ENCODE measurements at places on chromosomes 2 and 18.

GRCh38 chr2:233822101-233822771 lies 32.1 kb downstream of the HJURP start:
- no peak for DNase-seq

DNA sequence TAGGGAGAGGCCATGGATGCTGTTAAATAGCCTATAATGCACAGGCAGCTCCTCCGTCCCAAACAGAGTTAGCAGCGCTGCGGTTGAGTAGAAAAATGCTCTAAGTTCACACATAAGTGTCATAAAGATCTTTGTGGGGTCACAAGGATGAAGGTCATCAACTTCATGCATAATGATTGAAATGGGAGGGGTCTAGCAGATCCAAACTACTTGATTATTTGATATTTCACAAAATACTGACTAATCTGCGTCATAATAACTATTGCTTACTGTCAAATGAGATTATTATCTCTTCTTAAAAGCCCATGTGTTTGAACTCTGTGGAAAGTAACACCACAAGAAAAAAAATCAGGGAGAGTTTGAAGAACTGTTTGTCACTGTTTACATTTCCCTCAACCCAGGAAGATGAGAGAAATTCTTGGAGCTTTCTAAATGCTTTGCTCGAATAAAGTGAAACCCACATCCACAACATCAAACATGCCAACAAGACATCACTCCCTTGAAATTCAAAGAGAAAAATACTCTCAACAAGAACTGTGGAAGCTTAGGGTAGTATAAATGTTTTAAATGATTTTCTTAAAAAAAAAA lies 50.5 kb upstream of the CREB1 start:
- no peak for DNase-seq

DNA sequence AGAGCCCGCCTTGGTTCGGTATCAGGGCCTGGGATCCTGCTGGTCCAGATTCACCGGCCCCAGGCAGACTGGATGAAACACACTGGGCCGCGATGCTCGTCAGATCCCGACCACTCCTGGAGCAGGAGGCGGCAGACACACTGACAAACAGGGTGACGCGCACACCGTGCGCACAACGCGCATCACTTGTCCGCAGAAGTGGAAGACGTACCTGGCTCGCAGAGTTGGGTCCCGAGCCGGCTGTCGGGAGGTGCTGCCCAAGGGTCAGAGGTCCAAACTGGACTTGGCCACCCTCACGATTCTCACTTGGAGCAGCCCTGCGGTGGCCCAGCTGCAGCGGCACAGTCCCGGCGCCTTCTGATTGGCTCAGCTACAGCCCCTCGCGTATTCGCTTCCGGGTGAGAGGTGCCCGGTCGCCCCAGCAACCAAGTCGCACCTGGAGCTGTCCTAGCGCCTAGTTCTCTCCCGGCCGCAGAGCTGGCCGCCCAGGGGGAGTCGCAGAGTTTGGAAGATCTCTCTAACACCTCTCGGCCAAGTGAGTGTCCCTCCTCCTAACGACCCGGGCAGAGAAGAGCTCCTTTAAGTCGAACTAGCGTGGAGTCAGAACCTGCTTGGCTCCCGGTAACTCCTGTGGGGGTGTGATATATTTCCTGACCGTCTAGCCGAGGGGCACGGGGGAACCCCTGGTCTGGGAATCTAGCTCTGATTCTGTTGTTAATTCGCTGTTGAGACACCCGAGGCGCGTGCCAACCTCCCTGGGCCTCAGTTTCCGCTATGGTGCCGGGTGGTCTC lies at the start of the genes DHX57 and MORN2:
Gene DHX57 (minus strand): TSS at position 359 of the 792 bp plus-strand sequence. CDS start 7,529 bp downstream, outside the sequence.
Gene MORN2 (plus strand): TSS at position 401 of the 792 bp plus-strand sequence.
- peak; percentile 66 for DNase-seq

DNA sequence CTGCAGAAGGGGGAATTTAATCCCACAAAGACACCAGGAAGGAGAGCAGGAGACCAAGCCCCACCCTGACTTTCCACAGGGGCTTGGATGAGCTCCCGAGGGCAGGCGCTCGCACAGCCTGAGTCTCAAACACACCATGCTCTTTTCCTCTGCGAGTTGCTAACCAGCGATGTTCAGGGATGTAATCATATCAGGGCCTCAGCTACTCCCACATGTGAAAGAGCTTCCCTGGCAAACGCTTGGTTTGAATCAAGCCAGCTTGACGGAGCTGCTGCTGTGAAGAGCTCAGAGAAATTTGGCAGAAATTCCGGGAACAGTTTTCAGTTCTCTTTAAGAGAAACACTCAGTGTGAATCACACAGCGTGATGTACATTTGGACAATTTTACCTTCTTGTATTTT lies 385.8 kb downstream of the GALR1 start:
- no peak for DNase-seq

DNA sequence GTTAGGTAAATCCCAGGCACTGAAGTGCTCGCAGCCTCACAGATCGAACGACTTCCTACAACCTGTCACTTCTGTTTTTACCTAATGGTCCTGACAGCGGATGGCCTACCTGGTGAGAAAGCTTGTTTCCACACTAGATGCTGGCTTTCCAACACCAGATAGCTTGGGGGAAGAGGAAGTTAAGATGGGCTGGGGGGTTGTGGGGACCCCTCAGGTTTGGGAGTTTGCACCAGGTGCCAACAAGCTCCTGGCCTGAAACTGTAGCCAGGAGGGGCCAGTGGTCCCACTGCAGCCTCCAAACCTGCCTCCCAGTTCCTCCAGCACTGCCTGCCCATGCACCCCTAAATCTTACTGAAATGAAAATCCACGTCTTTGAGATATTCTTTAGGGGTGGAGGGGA lies 3.9 kb downstream of the TMEM185B start:
- no peak for DNase-seq

- no peak for DNase-seq
Measured at GRCh38 chr2:39118786-39119499, 1.9 kb downstream of the SOS1 start.

DNA sequence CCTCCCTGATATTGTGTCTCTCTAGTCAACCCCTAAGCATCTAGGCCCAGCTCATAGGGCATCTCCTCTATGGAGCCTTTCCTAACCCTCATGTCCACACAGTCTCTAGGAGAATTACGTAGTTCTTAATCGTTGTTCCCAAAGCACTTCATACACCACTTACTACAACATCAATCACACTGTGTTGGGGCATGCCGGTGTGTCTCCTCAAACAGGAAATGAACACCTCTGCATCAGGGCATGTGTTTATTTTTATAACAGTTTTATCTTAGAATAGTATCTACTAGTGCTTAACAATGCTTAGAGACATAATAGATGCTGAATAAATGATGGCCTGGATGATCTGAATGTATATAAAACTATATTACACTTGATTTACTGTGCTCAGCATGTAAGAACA lies 19.7 kb downstream of the CYP1B1 start:
- DNase-seq = no peak

- no peak for DNase-seq
Measured at GRCh38 chr2:29311458-29311857, 196.2 kb downstream of the CLIP4 start.

DNA sequence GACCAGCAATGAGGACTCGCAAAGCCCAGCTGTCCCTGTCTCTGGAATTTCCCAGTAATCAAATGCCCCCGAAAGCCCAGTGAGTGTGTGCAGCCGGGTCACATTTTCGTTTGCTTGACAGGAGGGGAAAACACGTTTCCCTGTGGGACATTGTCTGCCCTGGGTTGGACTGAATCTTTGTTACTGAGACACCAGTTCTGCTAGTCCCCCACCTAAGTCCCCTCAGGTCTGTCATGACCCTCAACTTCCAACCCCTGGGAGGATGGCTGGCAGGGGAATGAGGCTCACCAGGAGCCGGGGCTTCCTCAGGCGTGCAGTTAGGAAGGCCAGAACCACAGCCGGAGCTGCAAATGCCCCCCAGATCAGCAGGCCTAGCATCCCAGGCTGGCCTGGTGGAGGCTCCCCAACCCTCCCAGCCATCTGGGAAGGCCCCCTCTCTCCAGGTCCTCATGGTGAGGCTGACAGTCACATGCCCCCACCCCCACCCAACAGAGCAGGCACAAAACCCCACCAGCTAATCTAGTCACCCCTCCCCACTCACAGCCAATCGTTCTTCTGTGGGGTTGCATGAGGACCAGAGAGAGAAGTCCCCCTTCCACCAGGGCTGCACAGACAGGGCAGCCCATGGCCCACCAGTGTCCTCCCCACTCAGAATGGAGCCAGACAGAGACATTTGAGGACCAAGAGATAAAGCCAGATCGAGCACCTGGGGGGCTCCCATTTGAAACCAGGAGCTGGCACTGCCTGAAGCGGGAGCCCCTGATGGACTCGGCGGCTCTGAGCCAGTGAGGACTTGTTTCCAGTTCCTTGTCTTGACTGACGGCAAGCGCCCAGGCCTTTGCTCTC lies 33.6 kb downstream of the CYP26B1 start:
- DNase-seq = no peak

GRCh38 chr2:27306136-27306535 lies 2.1 kb downstream of the UCN start:
- no peak for DNase-seq

- no peak for DNase-seq
Measured at GRCh38 chr2:73406996-73407395, 21.4 kb downstream of the ALMS1 start.

- DNase-seq = no peak
Measured at GRCh38 chr2:62576276-62576939, 70.4 kb upstream of the TMEM17 start.
